ENCODE measurements at places on chromosomes 5 and 9.
A peak's percentile ranks its signal among the peaks of the same experiment; 100 is the strongest.

- peak; percentile 86 for DNase-seq
Measured at GRCh38 chr5:181207214-181207959, 2.4 kb upstream of the TRIM7 start.

GRCh38 chr5:83430130-83431010 lies 41.2 kb upstream of the VCAN start:
- DNase-seq: peak; percentile 47

DNA sequence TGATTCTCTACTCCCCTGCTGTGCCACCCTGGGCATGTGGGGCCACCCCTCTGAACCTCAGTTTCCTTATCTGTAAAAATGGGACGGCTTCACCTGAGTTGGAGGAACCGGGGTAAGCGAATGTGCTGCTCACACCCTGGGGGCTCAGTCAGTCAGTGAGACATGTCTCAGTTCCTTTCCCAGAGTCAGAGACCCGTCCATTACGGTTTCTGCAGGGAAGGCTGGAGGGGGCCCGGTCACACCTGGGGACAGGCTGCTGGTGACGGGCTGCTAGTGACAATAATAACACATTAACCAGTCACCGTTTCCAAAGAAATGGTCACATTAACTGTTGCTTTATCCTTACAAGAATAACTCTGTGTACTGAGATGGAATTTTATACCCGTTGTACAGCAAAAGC lies 282.4 kb downstream of the NSG2 start:
- DNase-seq: no peak

- peak; percentile 90 for DNase-seq
Measured at GRCh38 chr5:912280-913091, 19.8 kb downstream of the TRIP13 start.

- DNase-seq: peak; percentile 38
Measured at GRCh38 chr9:4750023-4750673, 9.1 kb upstream of the AK3 start.

DNA sequence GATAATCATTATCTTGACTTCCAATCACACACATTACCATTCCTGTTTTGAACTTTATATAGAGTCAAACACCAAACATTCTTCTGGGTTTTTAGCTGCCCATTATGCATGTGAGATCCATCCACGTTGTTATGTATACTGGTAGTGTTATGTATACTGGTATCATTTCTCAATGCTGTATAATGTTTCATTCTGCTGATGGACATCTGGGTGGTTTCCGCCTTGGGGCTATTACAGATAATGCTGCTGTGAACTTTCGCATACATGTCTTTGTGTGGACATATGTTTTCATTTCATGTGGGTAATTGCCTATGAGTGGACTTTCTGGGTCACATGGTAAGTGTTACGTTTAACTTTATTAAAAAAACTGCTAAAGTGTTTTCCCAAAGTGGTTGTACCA lies 217.8 kb upstream of the EFNA5 start:
- DNase-seq: no peak

DNA sequence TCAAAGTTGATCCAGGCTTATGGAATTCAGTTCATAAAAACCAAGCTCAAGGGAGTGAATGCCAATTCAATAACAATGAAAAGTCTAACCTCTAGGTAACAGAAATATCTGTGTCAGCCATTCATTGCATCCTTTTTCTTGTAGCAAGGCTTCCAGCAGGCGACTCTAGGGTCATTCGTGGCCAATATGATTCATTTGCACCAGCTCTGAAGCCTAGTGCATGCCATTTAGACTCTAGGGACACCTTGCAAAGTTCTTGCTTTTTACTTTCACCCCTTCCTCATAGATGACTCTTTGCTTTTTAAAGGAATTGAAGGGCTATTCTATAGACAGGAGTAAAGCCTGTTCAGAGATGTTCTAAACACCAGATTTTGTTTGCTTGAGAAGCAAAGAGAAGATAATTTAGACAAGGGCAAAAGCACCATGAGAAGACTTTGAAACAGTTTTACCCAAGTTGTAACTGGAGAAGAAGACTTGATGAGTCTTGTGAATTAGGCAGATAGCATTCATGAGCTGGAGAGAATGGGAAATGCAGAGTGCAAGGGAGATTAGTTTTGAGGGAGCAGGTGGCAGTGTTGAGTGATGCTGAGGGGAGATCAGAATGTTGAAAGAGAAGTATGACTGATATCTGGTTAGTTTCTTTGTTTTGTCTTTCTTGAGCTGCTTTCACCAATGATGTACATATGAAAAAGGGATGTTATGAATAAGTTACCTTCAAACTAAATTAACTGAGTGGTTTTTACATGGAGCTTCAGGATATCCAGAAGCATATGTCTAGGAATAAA lies 94.5 kb downstream of the F2RL2 start:
- DNase-seq: no peak

DNA sequence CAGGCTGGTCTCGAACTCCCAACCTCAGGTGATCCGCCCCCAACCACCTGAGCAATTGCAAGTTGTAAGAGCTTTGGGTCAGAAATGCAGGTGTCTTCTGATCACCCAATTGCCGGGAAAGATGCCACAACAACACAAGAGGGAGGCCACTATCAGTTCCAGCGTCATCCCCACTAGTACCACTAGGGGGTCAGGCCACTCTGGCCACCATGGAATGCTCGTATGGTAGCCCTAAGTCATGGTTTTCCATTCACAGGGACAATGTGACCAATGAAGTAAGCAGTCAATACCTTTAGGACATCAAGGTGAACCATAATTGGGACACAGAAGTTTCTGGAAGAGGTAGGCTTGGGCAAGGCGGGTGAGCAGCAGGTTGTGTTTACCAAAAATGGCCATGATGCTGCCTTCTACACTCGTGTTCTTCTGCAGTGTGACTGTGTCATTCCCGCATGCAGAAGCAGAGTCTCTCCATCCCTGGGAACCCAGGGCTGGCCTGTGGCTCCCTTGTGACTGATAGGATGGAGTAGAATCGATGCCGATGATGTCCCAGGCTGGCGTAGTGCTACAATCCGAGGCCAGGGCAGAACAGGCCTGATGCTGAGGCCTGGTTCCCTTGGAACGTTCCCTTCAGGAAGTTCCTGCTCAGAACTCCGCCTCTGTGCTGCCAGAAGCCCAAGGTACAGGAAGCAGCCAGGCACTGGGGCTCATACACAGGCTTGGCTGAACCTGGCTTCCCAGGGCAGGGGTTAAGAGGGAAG lies 42.2 kb upstream of the ANKRD33B start:
- no peak for DNase-seq
